ENCODE measurements at places on chromosomes 1 and 21.

DNA sequence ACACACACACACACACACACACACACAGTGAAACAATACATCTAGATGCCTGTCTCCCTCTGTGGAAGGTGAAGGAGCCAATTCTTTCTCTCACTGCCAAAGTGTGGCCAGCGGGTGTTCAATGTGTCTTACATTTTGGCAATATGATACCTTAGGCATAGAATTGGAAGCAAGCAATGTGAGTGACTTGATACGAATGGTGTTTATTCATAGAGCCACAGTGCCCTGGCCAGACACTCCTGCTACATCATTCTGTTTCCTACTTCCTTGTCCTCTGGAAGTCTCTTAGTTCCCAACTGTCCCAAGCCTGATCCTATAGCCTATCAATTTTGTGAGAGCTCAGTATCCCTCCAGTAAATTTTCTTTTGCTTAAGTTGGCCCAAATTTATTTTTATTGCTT, 170.0 kb upstream of the L1TD1 start:
- DNase-seq: no peak

- DNase-seq: no peak
Measured at GRCh38 chr1:153683854-153684253, 5.4 kb downstream of the NPR1 start.

- no peak for DNase-seq
Measured at GRCh38 chr1:173392895-173393658, 84.1 kb upstream of the PRDX6 start.

- no peak for DNase-seq
Measured at GRCh38 chr1:226549094-226549936, 751 bp downstream of the STUM start.

DNA sequence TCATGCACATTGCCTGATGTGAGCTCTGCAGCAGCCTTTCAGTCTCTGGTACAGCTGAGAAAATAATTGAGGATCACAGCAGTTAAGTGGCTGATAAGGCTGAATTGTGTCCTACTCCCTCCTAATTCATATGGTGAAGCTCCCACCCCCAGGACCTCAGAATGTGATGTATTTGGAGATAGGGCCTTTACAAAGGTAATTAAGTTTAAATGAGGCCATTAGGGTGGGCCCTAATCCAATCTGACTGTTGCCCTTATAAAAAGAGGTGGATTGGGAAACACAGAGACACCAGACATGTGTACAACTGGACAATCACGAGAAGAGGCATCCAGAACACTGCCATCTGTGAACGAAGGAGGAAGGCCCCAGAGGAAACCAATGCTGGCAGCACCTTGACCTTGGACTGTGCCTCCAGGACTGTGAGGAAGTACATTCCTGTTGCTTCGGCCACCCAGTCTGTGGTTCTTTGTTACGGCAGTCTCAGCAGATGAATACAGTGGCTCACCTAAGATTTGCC, 148.1 kb downstream of the TRABD2B start:
- DNase-seq: no peak

DNA sequence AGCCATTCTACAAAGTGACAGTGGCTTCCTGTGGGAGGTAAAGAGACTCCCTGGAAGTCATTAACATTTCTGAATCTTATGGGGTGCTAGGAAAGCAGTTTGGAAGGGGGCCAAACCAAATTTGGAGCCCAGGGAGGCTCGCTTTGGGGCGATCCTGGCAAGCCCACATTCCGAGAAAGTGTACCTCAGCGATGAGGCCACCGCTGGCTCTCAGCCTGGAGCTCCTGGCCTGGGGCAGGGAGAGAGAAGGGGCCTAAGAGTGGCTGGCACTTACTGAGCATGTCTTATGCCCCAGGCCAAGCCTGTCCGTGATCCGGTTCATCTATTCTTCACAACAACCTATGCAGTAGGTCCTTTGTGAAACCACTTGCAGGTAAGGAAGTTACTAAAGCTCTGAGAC, 98.8 kb downstream of the CCDC185 start:
- no peak for DNase-seq

DNA sequence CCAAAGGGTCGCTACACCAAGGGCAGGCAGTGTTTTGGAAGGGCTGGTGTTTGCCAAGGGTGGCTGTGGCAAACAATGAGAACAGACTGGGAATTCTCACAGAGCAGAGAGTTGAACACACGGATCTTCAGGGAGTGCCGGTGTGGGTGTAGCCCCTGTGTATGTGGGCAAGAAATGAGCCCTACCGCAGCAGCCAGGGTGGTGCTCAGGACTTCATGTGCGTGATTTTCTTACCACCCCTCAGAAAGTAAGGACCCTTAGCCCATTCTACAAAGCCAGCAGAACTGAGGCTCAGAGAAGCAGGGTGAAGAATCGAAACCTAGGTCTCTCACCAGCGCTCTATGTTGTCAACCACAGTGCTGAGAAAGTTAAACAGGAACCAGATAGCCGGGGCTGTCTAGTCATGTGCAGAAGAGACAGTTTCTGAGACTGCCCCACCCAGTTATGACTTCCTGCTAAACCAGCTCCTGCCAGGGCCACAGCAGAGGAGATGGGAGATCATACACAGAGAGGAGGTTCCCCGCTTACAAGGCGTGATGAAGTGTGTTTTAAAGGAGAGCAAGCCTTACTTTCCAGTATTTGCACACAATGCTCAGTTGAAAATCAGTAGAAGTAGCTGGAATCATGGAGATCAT, 21.9 kb upstream of the MORC3 start:
- no peak for DNase-seq

DNA sequence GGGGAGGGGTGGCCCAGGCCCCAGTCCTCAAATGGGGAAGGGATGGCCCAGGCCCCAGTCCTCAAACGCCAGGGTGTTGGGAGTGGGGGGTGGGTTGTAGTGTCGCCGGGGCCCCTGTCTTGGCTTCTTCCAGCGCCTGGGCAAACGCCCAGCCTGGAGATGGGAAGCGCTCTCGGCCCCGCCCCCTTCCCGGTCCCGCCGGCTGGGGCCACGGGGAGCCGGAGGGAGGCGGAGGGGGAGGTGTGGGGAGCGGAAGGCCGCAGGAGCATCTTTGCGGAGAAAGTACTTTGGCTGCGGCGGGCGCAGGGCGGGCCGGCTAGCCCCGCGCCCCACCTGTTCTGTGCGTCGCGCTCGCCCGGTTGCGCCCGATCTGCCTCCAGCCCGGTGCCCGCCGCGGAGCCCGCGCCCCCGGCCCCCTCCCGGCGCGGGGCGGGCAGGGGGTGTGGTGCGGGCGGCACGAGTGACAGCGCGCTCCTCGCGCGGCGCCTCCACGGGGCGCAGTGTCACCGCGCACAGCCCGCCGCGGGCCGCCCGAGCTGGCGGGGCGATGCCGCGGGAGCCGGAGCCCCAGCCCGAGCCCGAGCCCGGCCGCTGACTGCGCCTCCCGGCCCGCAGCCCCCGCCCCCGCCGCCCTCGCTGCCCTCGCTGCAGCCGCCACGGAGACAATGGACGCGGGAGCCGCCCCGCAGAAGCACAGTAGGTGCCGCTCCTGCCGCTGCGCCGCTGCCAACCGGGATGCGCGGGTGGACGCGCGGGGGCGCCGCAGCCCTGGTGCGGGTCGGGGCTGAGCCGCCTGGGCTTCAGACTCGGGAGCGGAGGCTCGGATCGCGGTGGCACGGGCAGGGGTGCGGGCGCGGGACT, 31.1 kb upstream of the PEX10 start:
- DNase-seq: no peak

DNA sequence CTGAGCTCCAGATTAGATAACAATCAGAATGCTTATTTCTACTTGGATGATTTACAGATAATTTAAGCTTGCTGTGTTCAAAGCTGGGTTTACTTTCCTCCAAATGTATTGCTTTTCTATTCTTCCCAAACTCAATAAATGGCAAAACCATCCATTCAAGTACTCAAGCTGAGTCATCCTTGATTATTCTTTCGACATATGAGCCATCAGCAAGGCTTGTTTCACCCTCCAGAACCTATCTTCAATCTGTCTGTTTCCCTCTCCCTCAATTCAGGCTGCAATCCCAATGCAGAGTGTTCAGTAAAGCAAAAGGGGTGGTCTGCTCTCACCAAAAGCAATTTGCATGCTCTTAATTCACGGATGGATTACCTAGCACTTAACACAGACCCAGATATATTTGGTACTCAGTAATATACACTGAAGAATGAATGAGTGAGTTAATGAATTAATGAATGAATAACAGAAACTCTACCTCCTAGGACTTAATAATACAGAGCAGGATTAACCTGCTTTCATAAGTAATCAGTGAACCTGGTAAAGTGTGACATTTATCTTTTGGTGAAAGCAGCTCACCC, 41.9 kb downstream of the DDR2 start:
- no peak for DNase-seq

DNA sequence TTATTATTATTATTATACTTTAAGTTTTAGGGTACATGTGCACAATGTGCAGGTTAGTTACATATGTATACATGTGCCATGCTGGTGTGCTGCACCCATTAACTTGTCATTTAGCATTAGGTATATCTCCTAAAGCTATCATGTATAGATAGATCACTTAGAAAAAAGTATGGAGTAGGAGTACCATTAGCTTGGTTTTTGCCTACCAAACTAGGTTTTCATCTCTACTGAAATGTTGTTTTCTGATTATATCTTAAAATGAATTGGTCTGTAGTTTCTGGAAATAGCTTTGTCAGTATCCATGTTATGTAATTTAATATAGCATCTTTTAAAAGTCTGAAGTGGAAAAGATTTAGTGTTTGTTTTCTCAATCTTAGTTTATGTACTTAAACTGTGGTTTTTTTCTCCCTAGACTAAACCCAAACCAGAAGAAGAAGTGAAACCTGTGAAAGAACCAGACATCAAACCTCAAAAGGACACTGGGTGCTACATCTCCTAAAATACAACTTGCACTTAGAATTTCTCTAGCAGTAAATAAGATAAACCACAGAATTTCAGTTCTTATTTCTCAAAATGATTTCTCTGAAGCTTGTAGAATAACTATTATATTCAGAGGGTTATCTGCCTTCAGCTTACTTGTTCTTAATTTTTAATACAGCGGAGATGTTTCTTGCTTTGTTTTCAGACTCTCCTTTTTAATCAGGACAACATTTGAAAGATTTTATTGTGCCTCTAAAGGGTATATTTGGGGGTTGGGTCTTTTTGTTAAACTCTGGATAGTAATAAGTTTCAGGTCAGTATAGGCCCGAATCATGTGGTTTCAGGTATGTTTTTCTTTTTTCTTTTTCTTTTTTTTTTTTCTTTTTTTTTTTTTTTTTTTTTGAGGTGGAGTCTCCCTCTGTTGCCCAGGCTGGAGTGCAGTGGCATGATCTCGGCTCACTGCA, 4.5 kb upstream of the FAM177B start:
- no peak for DNase-seq

GRCh38 chr21:17441370-17441769, 71.5 kb upstream of the CXADR start:
- DNase-seq: no peak

- no peak for DNase-seq
Measured at GRCh38 chr1:160888926-160889325, 3.9 kb upstream of the ITLN1 start.

GRCh38 chr1:33575324-33575879, 103.0 kb downstream of the ZSCAN20 start:
- DNase-seq: no peak
